ENCODE measurements at places on chromosomes 13 and 19.

DNA sequence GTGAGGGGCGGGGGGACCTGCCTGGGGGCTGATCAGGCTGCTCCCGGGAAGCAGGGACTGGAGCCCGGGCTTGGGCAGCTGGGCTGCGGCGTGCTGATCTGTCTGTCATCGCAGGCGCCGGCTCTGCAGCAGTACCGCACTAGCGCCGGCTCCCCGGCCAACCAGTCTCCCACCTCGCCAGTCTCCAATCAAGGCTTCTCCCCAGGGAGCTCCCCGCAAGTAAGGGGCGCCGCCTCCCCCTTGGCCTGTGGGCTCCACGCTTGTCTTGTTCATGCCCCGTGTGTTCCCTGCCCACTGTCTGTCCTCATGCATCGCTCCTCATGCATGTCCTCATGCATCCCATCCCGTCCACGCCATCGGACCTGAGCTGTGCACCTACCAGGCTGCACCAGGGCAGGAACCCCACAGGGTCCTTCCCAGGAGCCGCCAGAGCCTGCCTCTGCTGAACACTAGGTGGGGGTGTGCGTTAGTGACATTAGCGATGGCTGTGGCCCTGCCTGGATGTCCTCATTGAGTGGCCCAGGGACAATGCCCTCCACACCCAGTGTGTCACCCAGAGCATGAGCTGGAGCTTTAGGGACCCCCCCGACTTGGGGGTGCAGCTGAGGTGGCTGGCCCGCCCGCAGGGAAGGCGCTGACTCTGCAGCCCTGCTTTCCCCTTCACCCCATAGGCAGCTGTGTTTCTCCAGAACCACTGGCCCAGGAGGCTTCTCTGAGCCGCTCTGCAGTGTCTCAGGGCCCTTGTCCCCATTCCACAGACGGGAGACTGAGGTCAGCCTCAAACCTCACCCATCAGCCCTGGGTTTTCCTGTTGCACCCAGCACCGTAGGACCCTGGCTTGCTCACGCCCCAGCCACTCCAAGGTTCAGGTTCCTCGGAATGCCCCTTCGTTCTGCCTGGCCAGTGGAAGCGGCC lies 19.5 kb downstream of the COMP start:
- DNase-seq = peak; percentile 11

DNA sequence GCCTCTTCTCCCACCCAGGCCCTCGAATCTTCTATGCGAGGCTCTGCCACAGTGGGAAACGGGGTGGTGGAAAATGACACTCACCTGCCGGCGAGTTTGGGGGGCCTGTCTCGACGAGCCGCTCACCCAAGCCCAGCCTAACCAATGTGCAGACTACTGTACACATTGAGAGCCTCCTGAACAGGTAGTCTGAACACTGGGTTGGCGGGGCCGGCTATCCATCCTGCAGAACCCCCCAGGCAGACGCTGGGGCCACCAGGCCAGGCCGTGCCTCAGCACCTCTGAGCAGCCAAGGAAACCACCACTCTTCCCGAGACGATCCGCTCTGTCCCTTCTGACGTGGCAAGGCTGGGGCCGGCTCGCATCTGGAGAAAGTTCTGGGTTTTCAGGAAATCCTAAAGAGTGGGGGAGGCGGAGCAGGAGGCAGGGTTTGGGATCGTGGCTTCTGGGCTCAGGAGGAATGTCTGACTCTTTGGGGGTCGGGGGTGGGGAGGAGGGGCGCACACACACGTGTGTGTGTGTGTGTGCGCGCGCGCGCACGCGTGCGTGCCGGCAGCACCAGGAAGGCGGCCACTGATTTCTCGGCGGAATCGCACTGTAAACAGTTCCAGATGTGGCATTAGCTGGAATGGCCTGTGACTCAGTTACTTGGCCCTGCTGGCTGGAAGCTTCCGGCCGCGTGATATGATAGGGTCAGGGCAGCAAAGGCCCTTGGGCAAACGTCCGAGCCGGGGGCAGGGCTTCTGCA lies 18.5 kb downstream of the TMED1 start:
- DNase-seq = no peak

- no peak for DNase-seq
Observed at GRCh38 chr13:49407068-49407467, 36.8 kb downstream of the CAB39L start.

DNA sequence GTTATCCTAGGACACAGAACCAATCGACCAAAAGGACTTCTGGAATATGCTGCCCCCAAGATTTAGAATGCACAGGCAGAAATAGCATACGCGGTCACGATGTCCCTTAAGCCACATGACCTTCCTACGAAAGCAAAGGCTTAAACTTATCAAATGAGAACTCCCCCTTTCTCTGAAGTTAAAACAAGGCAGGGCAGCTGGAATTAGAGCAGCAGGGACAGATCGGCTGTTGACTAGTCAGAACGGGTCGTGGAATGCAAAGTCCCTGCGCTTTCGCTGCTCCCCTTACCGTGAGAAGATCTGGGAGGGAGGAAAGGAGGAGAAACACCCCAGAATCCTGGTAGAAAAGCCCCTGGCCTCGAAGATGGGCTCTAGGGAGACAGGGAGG lies 799 bp upstream of the USPL1 start:
- peak; percentile 91 for DNase-seq

GRCh38 chr13:79767126-79767525 lies 286.2 kb downstream of the NDFIP2 start:
- DNase-seq = no peak

DNA sequence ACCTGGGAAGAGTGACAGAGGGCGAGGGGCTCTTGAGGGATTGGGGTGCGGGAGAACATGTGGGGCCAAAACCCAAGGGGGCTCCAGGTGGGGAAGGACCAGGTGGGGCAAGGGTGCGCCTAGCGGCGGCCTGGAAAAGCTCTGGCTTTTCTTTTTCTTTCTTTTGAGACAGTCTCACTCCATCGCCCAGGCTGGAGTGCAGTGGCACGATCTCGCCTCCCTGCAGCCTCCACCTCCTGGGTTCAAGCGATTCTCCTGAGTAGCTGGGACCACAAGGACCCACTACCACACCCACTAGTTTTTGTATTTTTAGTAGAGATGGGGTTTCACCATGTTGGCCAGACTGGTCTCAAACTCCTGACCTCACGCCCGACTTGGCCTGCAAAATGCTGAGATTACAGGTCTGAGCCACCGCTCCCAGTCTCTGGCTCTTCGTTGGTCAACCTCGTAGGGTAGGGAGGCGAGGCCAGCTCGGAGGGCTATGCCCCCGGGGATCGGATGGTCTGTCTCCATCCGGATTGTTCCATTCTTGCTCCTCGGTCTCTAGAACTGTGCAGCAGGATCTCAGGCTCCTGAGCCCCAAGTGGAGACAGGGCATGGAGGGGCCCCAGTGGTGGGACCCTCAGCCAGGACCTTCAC lies 3.7 kb downstream of the GADD45B start:
- DNase-seq = no peak

GRCh38 chr13:20137875-20138274 lies 23.0 kb downstream of the GJA3 start:
- no peak for DNase-seq

DNA sequence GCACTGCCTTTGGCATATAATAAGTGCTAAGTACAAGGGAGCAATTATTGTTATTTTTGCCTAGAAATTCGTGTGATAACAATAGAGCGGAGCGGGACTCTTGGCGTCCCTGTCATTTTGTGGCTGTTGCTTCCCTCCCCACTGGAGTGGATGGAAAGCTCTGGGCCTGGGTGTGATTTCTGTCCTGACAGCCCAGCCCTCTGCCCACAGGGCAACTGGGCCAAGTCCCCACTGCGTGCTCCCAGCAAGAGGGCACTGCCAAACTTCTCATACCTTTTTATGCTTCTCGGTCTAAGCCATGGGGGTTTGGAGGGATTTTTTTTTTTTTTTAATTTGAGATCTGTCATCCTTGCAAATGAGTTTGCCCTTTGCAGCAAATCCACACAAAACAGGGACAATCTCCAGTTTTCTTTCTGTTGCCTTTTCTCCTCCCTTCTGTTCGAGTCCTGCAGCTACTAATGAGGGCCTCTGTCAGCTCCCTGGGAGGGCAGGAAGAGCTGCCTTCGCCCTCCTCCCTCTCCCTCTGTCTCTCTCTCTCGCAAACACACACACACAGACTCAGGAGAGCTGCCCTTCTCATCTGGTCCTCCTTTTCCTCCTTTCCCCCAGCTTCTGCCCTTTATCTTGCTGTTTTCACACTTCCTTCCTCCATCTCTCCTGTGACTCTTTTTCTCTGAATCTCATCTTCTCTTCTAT lies 103.9 kb downstream of the DNAJC15 start:
- no peak for DNase-seq

GRCh38 chr19:6734096-6734696 lies 3.2 kb downstream of the GPR108 start:
- no peak for DNase-seq

DNA sequence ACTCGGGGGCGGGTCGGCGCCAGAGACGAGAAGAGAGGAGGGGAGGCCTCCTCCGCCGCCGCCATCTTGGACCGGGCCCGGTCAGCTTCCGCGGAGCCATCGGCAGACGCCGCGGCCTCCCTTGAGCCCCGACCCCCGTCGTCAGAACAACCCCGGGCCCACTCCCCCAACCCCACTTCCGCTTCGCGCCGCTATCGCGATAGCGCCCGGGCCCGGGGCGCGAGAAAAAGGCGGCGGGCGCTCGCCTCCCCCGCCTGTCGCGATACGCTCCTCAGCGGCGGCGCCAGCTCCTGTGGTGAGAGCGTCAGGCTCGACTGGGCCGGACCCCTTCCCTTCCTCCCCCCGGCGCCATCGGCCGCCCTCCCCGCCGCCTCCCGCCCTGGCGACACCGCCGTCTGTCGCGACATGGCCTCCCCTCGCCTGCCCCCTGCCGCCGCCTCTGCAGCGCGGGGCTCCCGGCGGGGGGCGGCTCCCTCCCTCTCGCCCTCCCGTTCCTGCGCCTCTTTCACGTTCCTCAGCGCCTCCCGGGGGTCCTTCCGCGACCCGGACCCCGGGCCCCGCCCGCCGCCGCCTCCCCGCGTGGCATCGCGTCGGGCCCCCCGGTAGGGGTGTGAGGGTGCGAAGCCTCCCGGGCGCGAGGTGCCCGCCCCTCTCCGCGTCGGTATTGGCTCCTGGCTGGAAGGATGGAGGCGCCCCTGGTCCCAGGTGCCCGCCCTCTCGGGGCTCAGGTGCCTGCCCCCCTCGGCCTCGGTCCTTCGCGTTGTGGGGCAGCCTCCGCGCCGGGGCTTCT lies at the start of gene CNOT3:
TSS of gene CNOT3 (plus strand) at position 64 of the 790 bp plus-strand sequence. CDS start 5,217 bp downstream, outside the sequence.
- DNase-seq = no peak

DNA sequence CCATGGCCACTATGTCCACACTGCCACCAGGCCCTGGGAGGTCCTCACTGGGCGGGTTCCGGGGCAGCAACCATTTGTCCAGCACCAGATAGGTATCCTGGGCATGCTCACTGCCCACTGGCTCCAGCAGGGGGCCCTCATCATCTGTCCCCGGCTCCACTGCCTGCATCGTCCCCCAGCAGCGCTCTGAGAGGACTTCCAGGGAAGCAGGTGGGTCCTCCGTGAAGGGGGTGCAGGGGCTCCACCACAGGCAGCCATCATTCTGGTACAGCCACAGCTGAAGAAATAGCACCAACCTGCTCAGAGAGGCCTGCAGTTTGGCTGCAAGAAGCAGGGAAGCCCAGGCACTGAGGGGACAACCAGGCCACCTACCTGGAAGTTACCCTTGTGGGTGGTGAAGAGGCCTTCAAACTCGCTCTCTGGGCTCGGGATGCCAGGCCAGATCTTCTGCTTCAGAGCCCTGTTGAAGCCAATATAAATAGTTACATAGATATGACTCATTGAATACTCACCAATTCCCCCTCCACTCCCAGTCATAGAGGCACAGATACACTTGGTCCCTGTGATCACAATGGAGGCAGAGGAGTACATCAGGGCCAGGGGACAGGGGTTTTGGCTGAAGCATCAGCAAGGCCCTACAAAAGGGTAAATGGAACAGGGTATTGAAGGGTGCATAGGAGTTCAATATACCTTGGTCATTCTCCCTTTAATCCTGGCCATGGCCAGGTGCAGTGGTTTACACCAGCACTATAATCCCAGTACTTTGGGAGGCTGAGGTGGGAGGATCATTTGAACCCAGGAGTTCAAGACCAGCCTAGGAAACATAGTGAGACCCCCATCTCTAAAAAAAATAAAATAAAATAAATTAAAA lies 4.1 kb downstream of the SWSAP1 start:
- peak; percentile 83 for DNase-seq

DNA sequence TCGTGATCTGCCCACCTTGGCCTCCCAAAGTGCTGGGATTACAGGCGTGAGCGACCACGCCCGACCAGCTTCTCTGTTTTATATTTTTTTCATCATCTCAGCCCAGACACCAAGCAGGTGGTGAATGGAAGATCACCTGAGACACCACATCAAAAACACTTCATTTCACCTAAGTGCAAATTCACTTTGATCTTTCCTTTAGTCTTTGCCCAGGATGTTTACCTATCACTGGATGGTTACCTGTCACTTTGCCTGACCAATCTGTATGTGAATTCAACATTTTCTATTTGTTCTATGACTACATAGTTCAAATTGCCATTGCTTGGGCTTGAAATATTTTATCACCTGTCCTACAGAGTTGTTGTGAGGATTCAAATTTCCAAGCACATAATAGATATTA lies 65.7 kb downstream of the PAN3 start:
- no peak for DNase-seq

GRCh38 chr13:20398459-20398858 lies 127.2 kb downstream of the CRYL1 start:
- DNase-seq = no peak

DNA sequence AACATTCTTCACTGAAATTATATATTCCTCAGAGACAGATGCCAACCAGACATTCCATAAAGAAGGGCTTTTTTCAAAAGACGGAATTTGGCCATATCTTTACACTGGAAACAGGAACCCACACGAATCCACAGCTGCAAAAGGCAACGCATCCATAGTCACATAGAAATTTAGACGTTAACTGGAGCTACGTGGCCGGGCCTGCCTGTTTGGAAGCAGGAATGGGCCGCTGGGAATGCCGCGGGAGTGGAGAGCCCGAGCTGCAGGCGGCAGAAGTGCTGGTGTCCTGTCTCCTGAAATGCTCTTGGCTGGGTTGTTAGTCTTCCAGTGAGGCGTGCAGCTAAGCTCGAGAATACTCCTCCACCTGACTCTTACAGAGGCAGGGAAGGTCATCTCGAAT lies 122.2 kb downstream of the KL start:
- DNase-seq = no peak

GRCh38 chr13:41891119-41891518 lies 69.8 kb downstream of the VWA8 start:
- DNase-seq = no peak

All from OCI-M1 (cell line).